Activated CD4-positive, alpha-beta T cell treated with anti-CD3 and anti-CD28 coated beads for 24 hours (primary cell): ENCODE measurements at places on chromosomes 5 and 9.

DNA sequence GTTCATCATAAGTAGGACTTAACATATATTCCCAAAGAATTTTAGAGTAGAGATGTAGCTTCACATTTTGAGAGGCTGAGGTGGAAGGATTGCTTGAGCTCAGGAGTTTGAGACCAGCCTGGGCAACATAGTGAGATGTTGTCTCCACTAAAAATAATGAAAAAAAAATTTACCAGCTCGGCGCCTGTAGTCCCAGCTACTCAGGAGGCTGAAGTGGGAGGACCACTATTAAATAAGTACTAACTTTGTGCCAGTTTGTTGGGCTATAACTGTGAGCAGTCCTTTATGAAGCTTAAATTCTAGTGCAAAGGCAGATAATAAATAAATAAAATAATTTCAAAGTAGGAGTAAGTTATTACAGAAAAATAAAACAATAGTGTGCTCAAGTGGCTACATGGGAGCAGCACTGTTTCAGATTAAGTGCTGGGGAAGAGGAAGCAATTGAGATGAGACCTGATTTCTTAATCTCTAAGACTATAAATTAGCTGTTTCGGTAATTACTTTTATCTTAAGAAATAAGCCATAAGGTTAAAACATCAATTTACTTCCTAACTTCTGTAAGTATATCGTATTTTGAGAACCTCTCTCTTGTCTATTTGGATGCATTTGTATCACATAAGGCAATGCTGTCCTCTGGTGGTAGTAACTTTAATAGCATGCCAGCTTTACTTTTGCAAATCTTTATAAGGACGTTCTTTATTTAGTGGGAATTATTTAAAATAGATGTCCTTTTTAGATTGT lies 98.9 kb downstream of the CSNK1G3 start:
- peak; percentile 27 for DNase-seq

GRCh38 chr5:79484731-79485130 lies 29.2 kb downstream of the HOMER1 start:
- no peak for DNase-seq

DNA sequence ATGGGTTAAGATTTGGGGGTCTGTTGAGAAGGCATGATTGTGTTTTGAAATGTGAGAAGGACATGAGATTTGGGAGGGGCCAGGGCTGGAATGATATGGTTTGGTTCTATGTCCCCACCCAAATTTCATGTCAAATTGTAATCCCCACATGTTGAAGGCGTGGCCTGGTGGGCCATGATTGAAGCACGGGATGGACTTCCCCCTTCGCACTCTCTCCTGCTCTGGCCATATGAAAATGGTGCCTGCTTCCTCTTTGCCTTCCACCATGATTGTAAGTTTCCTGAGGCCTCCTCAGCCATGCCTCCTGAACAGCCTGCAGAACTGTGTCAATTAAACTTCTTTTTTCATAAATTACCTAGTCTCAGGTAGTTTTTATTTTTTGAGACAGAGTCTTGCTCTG lies 14.7 kb upstream of the NOTCH1 start:
- no peak for DNase-seq

DNA sequence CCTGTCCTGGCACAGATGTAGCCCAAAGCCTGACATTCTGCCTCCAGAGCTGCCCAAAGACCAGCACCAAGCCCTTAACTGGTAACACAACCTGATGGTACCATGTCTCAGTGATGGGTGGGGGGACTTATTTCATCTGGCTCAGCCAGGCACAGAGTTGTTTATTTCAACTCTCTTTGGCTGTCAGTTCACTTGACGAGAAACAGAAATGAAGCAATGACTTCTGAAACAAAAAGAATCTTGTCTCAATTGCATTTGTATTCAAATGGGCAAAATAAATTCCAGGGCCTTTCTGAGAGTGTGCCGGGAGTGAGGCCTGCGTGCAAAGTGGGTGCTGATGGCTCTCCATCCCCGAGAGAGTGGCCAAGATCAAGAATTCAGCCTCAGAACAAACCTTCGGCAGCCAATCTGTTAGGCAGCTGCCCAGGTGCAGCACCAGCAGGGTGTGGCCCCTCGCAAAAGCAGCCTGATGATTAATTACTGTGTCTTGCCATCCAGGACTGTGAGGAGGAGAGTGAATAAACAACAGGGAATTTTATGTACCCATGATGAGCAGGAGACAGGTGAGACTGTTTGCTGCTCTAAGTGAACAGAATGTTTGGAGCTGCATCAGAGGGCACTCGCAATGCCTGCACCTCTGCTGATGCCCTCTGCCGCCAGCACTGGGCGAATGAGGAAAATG lies 238.0 kb downstream of the HSPA4 start:
- no peak for DNase-seq

- DNase-seq, result no peak
Measured at GRCh38 chr5:91957666-91958065, 574.5 kb upstream of the ARRDC3 start.

GRCh38 chr9:114689813-114690212 lies 7.8 kb upstream of the TEX48 start:
- no peak for DNase-seq

- DNase-seq, result no peak
Measured at GRCh38 chr9:80185112-80185738, 613.5 kb downstream of the TLE4 start.

DNA sequence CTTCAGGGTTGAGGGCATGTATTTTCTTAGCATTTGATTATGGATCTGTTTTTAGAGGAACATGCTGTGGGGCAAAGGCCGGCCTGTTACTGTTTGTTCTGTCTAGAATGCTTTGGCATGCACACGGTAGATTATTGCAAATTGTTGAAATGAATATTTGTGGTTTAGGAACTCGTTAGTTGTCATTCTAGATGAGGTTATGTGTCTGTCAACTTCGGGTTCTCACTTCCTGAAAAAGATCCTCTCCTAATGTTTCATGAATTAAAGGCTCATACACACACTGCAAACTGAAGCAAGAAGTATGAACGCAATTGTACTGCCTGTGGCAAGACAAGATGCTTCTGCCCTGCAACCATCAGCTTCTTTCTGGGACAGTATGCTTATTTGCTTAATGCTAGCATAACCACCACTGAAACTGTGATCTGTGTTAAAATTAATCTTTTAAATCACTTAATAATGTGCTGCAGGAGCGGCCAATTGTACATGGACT lies 99.6 kb downstream of the BASP1 start:
- no peak for DNase-seq

GRCh38 chr9:20640331-20641187 lies 18.3 kb upstream of the MLLT3 start:
- peak; percentile 65 for DNase-seq

DNA sequence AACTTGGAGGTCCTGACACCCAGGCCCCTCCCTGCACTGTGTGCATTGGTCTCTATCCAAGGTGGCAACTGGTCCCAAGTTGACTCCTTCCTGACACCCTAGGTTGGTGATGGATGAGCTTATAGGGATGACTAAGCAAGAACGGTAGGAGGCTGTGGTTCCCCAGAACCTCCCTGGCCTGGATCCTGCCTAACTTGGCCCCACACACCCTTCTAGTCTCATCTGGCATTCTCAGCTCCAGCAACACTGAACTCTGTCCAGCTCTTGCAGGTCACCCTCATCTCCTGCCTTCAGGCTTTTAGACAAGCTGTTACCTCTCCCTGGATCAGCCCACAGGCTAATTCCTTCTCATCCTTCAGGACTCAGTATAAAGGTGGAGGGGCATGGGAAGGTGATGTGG lies 16.5 kb downstream of the AQP3 start:
- DNase-seq, result no peak

DNA sequence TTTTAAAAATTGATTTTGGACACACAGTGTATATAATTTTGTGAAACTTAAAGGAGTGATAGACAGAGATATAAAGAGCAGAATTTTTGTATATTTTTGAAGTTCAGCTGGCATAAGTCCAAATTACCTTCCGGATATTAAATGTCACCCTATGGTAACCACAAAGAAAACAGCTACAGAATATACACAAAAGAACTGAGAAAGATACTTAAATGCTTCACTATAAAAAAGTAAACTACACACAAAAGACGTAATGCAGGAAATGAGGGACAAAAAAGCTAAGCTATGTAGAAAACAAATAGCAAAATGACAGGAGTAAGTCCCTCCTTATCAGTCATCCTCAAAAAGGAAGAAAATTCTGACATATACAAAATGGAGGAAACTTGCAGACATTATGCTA lies 29.4 kb downstream of the HACD4 start:
- DNase-seq, result no peak

- no peak for DNase-seq
Measured at GRCh38 chr9:89901920-89902319, 297.1 kb downstream of the GADD45G start.

DNA sequence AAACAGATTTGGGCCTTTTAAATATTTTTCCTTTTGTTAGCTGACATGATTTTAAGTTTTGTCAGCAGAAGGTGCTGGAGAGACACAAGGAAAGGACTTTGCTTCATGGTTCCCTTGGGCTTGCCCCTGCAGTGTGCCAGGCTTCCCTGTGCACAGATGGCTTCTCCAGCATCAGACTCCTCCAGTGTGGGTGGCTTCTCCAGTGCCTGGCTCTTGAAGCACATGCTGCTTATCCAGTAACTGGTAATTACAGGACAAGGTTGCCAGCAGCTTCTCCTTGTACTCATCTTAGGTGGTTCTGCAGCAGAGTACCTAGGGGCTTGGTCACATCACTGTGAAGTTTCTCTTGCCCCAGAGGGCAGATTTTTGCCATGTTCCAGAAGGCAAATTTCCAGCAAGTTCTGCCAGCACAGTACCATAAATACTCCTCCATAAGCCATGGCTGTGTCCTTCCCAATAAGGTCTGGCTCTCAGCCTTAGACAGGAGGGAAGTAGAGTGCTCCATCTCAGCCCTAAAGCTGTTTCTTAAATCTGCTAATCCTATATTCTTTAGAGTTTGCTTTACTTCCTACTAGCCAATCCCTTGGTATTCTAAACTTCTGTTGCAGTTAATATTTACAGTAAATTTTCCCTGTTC lies 62.4 kb downstream of the PJA2 start:
- no peak for DNase-seq

GRCh38 chr5:96584712-96585111 lies 77.5 kb upstream of the CAST start:
- DNase-seq, result no peak

- no peak for DNase-seq
Measured at GRCh38 chr5:54115735-54116403, 194.5 kb downstream of the ARL15 start.

DNA sequence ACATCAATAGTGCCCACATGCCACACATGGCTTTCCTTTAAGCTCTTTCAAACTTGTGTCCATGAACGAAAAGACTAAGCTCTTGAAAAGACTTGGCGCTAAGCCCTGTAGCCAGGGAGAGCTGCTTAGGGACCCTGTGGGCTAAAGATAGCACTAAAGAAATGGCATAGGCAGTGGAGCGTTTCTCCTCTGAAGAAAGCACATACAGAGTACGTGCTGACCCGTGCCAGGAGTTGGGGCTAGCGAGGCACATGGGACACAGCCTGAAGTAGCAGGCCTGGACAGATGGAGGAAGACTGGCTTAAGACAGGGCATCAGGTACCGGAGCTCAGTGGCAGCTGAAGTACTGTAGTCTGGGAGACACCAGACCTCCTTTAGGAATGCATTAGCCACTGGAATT lies 39.7 kb downstream of the ADGRV1 start:
- no peak for DNase-seq

GRCh38 chr9:14315875-14316601 lies 2.1 kb upstream of the NFIB start:
- no peak for DNase-seq

- no peak for DNase-seq
Measured at GRCh38 chr5:109992264-109992915, 302.7 kb downstream of the MAN2A1 start.

GRCh38 chr5:32458880-32459495 lies 14.4 kb upstream of the ZFR start:
- no peak for DNase-seq

- DNase-seq, result no peak
Measured at GRCh38 chr9:135515083-135515951, 5.9 kb upstream of the LCN1 start.

- DNase-seq, result no peak
Measured at GRCh38 chr5:125375143-125375542, 628.7 kb upstream of the ZNF608 start.

GRCh38 chr5:109645707-109646192 lies 44.0 kb upstream of the MAN2A1 start:
- DNase-seq, result no peak

- no peak for DNase-seq
Measured at GRCh38 chr5:99000876-99001275, 72.1 kb upstream of the CHD1 start.

DNA sequence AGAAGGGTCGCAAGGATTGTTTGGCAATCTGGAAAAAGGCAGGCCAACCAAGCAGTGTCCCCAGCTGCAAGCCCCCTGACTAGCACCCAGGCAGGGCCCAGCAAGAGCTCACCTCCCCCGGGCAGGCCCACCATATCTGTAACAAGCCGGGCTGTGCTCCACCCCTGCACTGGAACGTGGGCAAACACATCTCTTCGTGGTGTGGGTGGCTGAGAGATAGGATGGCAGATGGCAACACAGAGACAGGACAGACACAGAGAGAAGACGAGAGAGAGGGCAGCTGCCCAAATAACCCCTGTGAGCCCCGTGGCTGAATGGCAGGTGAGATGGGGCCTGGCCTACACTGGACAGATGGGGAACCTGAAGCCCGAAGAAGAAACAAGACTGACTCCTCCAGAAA lies 9.4 kb downstream of the BBLN start:
- no peak for DNase-seq

DNA sequence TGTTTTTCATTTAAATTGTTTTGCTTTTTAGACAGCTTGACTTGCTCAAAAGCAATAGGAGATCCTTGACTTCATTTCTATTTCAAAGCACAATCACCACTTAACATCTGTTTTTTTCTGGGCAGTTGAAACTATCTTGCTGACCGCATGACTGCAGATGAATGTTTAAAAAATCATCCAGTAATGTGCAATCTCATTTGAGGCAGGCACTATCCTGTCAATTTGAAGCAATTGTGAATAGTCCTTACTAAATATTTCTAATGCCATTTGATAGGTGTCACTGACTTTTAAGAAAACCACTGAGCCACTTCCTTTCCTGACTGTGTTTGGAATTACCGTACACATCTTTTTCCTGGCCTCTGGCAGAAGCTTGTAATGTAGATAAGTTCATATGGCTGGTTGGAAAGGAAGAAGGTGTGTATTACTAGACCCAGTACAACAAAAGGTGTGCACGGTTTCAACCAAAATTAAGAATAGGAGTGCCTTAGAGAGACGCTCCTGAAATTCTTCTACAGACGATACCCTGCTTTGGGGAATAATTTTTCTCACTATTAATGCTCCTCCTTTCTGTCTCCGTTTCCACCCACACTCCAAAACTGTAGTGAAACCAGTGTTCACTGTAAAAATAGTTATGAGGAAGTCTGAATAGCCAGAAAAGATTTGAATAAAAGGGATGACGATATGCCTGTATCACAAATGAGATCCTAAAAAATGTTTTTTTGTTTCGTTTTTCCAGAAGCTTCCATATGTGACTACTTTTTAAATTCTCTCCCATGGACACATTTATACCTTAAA lies 136.7 kb upstream of the MOCS2 start:
- DNase-seq, result no peak

DNA sequence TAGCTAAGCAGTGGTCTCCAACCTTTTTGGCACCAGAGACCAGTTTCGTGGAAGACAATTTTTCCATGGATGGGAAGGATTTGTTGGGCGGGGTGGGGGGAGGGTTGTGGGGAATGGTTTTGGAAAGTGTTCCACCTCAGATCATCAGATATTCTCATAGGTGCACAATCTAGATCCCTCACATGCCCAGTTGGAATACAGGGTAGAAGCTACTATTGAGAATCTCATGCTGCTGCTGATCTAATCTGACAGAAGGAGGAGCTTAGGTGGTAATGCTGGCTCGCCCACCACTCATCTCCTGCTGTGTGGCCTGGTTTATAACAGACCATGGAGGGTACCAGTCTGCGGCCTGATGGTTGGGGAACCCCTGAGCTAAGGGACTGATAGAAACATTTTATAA lies 662.7 kb upstream of the RGMB start:
- no peak for DNase-seq
